ENCODE measurements at places on chromosomes 12 and 14. TPM values are rescaled to one million over a fixed set of nuclear protein-coding genes. Genes with fewer than 3 reads are reported as not detected.

The CCER1 gene
- not detected for polyA plus RNA-seq

The SERPINA3 gene
- 30.5 TPM for polyA plus RNA-seq

The DAZAP2 gene
- 185 TPM for polyA plus RNA-seq

The NUMB gene
- 34.8 TPM for polyA plus RNA-seq

The FOXG1 gene
- 0.12 TPM for polyA plus RNA-seq

The SMCO3 gene
- polyA plus RNA-seq: 0.01 TPM

The ADAM21 gene
- polyA plus RNA-seq: not detected

The LMNTD1 gene
- not detected for polyA plus RNA-seq

The CACNA2D4 gene
- polyA plus RNA-seq: 0.89 TPM

The LRRC43 gene
- polyA plus RNA-seq: not detected

The TAS2R30 gene
- 0.12 TPM for polyA plus RNA-seq

The SENP1 gene
- 2.7 TPM for polyA plus RNA-seq

The IL26 gene
- polyA plus RNA-seq: 0.06 TPM

The CAPZA3 gene
- polyA plus RNA-seq: 0.06 TPM

The PZP gene
- polyA plus RNA-seq: 0.06 TPM

The RPGRIP1 gene
- polyA plus RNA-seq: 0.11 TPM

The SDSL gene
- polyA plus RNA-seq: 1.3 TPM

The MYBPC1 gene
- polyA plus RNA-seq: 0.16 TPM

The KLRK1 gene
- polyA plus RNA-seq: 3.8 TPM

The ANKS1B gene
- 0.85 TPM for polyA plus RNA-seq

The PLEKHG7 gene
- not detected for polyA plus RNA-seq

The KRT4 gene
- polyA plus RNA-seq: 17,509 TPM

The ASCL1 gene
- polyA plus RNA-seq: not detected
